Kidney capillary endothelial cell (primary cell): ENCODE measurements at places on chromosomes 5 and 9.

GRCh38 chr5:52603778-52604554 is 183.8 kb upstream of the ITGA1 start:
- no peak for DNase-seq

- DNase-seq = no peak
These were observed 101.1 kb downstream of the RGS3 start for GRCh38 chr9:113564498-113565237.

DNA sequence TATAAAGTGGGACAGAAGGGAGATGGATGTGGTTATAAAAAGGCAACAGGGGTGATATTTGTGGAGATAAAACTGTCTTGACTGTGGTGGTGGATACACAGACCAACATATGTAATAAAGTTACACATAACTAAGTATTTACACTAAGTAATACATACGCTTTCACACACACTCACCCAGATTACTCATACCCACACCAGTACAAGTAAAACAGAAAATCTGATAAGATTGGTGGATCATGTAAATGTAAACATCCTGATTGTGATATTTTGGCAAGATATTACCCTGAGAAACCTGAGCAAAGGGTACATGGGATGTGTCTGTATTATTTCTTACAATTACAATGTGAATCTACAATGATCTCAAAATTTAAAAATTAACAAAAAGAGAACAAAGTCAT is 53.3 kb upstream of the SLIT3 start:
- no peak for DNase-seq

DNA sequence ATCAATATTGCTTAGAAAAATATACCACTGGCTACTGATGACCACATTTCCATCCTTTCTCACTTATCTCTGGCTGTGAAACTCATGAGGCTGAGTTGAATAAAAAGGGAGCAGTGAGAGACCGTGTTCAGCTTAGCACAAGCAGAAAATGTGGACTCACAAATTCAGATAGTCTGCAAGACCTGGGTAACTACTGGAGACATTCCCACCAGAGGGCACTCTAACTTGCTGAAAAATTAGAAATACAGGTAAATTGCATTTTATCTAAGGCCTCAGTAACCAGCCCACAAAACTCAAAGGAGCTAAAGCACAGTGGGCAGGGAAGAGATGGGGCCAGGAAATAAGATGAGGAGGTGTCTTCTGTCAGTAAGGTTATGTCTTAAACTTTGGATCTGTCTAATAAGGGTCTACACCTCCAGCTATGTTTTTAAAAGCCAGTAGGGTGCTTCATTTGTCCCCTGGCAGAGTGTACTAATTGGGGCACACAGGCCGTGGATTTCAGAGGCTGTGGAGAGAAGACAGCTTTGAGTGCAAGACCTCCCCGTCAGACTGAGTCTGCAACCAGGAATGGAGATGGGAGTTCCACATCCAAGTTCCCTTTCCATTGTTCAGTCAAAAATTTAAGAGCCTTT is 8.7 kb upstream of the NDUFB6 start:
- DNase-seq = no peak

GRCh38 chr5:12141496-12141895 is 237.2 kb upstream of the CTNND2 start:
- no peak for DNase-seq

DNA sequence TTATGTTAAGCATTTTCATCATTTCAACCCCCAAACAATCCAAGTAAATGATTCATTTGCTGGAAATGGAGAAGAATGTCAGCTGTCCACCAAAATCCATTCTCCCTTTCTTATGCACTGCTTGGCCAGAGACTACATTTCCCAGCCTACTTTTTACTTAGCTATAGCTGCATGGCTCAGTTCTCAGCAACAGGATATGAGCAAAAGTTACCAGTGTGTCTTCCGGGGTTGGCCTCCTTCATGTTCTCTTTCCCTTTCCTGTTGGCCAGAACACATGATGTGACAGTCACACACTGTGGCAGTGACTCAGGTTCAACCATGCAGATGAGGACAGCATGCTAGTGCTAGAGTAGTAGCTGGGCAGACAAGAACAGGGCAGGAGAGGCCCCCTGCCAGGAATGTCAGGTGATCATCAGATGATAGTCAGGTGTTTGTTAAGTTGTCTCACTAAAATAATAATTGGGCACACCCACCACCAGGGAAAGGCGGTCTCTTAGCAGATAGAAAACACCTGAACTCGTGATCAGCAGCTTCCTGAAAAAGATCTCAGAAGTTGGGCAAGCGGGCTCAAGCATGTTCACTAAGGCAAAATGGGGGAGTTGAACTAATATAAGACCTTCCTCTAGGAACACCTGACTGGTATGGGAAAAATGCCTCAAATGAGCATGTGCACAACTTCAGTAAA is 12.2 kb downstream of the GPR150 start:
- DNase-seq = peak; percentile 96

DNA sequence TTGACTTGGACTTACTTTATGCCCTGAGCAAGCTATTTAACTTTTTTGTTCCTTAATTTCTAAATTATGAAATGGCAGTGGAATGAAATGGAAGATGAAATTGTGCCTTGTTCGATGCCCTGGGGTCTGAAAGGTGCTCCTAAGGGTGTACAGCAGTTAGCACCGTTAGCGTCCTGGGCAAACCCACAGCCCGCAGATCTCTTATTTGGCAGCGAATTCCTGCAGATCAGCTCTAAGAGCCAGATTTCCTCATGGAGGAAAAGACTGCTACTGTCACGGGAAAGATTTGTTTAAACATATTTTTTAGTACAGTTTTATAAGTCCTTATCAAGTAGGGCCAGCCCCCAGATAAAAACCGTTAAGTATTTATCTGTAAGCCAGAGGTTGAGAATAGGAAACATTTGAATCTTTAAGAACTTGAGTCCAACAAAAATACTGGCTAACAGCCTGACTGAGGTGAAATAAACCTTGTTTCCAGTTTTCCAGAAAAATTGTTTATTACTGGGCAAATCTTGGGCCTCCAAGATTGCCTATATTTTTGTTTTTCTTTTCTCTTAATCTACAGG is 216.5 kb upstream of the DMRT1 start:
- no peak for DNase-seq

- no peak for DNase-seq
These were observed 44.4 kb downstream of the DROSHA start for GRCh38 chr5:31487506-31487905.

- no peak for DNase-seq
These were observed 193.3 kb upstream of the GRIN3A start for GRCh38 chr9:101931756-101932155.

DNA sequence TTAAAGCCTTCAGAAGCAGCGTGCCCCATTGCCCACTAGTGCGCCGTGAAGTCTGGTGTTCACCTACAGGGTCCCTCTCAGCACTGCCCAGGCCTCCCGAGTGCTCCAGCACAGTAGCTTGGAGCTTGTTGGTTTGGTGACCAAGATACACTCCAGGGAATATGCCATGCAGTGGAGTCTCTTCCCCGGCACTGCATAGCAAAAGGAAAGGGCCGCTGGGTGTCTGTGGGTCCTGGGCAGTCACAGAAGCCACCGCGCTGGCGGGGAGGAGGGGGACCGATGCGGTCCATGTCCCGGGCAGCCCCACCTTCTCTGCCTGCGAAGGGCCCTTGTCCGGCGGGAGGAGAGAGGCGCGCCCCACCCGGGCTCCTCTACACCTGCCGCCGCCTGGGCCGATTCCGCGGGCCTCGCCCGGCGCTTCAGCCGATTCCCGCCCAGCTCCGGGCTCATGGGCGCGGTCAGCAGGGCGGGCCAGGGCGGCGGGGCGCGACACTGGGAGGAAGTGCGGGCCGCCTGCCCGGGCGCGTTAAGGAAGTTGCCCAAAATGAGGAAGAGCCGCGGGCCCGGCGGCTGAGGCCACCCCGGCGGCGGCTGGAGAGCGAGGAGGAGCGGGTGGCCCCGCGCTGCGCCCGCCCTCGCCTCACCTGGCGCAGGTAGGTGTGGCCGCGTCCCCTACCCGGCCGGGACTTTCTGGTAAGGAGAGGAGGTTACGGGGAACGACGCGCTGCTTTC is at the start of gene SYK:
Gene SYK (plus strand): TSS at position 579 of the 732 bp plus-strand sequence. CDS start 42,080 bp downstream, outside the sequence.
- peak; percentile 18 for DNase-seq

DNA sequence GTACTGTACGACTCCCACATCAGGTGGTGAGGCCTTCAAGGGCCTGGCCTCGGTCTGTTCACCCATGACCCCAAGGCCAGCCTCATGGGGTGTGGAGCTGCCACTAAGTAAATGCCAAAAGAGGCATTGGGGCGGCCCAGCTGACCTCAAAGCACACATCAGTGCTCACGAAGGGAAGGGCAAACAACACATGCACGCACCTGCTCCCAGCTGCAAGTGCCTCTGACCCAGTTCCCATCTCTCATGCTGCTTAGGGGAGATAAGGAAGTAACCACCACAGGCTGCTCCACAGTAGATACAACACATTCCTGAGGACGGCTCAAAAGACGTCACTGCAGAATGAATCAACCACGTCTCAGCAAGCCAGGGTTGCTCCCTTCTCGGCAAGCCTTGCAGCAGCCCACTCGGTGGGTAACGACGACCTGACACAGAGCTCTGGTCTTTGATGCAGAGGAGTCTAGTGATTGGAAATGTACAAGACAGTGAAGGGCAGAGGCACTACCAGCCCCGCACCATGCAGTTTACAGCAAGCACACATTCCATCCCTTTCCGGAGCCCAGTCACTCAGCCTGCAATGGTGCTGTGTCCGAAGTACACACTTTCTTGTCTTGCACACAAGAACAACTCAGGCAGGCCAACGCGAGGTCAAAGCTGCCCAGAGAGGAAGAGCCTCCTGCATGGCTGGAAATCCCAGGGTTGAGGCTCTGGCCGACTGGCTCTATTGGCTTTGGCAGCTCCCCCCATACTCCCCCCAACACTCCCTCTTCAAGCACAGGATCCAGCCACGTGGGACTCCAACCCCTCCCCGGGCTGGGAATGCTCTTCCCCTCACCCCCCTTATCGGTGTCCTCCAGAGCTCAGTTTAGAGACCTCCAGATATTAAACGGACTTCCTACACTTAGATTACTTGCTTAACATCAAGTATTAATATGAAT is 31.8 kb downstream of the FABP6 start:
- DNase-seq = no peak
